ENCODE measurements at places on chromosomes 1 and 21.

- peak; percentile 98 for DNase-seq
These were observed at the start of gene RAD54L for GRCh38 chr1:46247436-46248121. TSS of gene RAD54L (plus strand) at chr1:46247763. CDS start at chr1:46248406, 643 bp downstream.

GRCh38 chr1:192550922-192551534 is 24.5 kb upstream of the RGS1 start:
- no peak for DNase-seq

DNA sequence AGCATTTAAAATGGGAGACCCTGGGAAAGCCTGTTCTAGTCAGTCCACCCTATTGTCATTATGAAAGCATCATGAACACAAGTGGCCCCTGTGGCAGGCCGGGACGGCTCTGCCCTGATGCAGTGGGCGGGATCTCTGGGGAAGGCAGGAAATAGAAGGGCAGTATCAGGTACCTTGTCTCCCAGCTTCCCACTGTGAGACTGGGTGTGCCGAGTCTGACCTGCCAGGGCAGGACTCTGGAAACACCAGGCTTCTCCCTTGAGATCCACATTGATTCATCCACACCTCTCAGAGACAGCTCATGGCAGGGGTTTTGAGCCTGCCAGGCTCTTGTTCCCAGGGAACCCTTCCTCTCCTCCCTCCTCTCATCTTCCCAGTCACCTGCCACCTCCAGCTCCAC is 24.5 kb upstream of the GNPAT start:
- DNase-seq = no peak

GRCh38 chr1:25022361-25023189 is 92.5 kb upstream of the RUNX3 start:
- DNase-seq = peak; percentile 27

GRCh38 chr1:22872981-22873664 is 99.5 kb downstream of the LACTBL1 start:
- no peak for DNase-seq

GRCh38 chr1:152313970-152314369 is 11.1 kb downstream of the FLG start:
- DNase-seq = no peak

DNA sequence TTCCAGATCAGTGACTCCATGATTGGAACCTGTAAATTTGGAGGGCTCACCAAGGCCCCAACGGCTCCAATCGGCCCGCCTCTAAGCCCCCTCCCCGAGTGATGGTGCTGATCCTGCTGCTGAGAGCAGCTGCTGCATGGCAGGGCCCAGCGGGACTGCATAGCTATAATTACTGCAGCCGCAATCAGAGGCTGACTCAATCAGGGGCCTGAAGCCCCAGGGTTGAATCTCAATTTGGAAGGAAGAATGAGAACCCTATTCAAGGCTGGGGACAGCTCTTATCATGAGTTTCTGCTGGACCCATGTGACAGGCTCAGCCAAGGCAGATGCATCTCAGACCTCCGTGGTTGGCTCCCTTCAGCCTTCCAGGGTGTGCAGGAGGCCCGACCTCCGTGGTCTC is 42.8 kb upstream of the MAGOH start:
- DNase-seq = no peak

GRCh38 chr1:67308136-67308535 is 463 bp downstream of the IL12RB2 start:
- no peak for DNase-seq

DNA sequence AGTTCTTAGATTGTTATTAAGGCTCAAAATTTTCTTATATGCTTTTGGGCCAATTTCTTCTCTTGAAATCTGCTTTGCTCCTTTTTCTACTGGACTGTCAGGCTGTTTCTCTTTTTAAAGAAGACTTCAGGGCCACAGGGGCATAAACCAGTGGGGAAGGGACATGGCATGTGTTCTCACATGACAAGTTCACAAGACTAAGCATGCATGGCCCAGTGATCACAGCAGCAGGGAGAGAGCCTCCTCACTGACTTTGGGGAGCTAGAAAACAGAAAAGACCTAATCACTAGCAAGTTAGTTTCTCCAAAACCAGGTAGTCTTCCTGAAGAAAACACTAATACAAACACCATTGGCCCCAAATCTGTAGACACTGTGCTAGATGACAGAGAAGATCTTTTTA is 64.8 kb downstream of the RAB3GAP2 start:
- DNase-seq = no peak

DNA sequence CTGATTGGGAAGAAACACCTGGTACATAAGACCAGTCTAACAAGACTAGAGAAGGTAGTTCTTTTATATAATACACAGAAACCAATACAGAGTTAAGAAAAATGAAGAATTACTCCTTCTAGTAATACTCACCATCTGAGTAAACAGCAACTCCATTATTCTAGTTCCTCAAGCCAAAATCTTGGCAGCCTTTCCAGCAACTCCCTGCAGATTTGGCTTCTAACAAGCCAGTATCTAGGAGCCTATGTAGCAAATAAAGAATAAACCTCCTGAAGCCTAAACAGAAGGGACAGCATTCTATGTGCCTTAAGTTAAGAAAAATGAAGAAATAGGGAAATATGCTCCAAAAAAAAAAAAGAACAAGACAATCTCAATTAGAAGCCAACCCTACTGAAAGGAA is 24.5 kb downstream of the ERO1B start:
- DNase-seq = no peak

DNA sequence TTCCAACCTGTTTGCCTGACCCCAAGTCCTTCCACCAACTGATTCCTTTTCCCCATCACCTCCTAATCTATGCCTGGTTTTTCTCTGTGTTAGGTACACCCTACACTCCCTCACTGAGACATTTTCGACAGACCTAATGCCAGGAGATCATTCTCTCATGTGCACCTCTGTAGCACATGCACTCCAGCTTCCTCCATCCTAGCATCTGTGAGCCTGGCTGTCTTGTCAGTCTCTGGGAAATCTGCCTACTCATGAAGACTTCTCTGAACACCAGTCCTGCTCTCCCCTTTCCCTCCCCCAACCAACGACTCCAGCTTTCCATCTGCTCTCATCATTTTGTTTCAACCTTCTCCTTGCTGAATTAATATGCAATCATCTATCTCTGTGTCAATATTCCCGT is 987 bp downstream of the MED8 start:
- DNase-seq = no peak

DNA sequence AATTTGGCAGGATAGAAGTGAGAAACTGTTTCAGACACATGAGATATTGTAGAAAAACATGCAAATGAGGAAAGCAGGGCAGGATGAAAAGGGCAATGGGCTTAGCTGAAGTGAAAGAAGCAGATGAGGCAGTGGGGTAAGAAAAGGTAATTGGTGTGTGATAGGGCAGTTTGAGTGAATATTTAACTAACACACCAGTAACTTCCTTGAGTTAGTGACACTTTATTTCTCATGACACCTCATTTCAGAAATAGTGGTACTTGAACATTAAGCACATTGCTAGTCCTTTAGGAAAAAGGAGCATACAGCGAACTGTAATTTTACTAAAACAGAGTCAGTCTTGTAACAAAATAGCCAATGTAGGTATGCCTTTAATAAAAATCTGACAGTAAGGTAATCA is 415.0 kb downstream of the DPYD start:
- DNase-seq = no peak

DNA sequence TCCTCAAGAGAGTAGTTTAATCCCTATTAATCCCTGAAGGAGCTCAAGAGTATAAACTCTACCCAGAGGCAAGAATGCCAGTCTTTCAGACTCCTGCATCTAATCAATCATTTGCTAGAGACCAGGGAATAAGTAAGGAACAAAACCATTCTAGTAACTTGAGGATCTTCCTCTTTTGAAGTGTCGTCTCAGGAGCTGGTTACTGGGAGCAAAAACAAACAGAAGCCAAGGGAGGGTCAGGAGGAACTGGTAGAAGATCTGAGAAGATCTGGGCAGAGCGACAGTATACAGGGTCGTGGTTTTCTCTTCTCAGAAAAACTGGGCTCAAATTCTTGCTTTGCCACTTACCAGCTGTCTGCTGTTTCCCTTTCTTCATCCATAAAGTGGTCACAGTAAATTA is 69.3 kb downstream of the RPS6KA1 start:
- DNase-seq = no peak

DNA sequence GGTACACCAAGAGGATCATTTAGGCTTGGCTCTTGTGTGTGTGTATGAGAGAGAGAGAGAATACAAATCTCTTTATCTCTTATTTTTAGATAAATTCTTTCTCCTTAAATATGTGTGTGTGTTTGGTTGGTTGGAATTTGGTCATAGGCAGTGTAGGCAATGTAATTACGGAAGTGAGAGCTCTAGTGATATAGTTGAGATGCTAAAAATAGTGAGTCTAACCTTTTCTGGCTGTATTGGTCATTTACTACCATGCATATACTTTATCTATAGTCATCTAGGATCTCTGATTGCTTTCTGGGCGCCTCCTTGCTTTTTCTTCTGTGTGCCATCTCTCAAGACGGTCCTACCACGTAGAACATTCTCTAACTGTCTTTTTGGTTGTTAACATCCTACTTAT is 250.2 kb downstream of the NUF2 start:
- no peak for DNase-seq

GRCh38 chr1:232922485-232922884 is 27.9 kb upstream of the NTPCR start:
- no peak for DNase-seq

GRCh38 chr1:199113265-199113869 is 474.5 kb downstream of the PTPRC start:
- DNase-seq = peak; percentile 30

GRCh38 chr1:147534386-147534785 is 6.9 kb upstream of the BCL9 start:
- DNase-seq = no peak

- no peak for DNase-seq
These were observed 218.6 kb downstream of the SLC44A5 start for GRCh38 chr1:75392278-75392677.

- DNase-seq = no peak
These were observed 59.1 kb downstream of the BCL9 start for GRCh38 chr1:147600119-147601111.

All from nucleus accumbens (tissue), 56 donors.